ENCODE measurements at places on chromosomes 12 and 14.

GRCh38 chr14:90296641-90297040 lies 35.1 kb downstream of the NRDE2 start:
- DNase-seq: no peak

GRCh38 chr12:124525455-124525854 lies 42.0 kb downstream of the NCOR2 start:
- peak; percentile 56 for DNase-seq

- peak; percentile 22 for DNase-seq
Observed at GRCh38 chr14:59362513-59362912, 102.7 kb downstream of the GPR135 start.

- no peak for DNase-seq
Observed at GRCh38 chr14:96059519-96060135, 20.5 kb downstream of the C14orf132 start.

- DNase-seq: no peak
Observed at GRCh38 chr12:66050610-66051009, 79.9 kb downstream of the LLPH start.

- no peak for DNase-seq
Observed at GRCh38 chr12:47896022-47896421, 8.8 kb downstream of the VDR start.

DNA sequence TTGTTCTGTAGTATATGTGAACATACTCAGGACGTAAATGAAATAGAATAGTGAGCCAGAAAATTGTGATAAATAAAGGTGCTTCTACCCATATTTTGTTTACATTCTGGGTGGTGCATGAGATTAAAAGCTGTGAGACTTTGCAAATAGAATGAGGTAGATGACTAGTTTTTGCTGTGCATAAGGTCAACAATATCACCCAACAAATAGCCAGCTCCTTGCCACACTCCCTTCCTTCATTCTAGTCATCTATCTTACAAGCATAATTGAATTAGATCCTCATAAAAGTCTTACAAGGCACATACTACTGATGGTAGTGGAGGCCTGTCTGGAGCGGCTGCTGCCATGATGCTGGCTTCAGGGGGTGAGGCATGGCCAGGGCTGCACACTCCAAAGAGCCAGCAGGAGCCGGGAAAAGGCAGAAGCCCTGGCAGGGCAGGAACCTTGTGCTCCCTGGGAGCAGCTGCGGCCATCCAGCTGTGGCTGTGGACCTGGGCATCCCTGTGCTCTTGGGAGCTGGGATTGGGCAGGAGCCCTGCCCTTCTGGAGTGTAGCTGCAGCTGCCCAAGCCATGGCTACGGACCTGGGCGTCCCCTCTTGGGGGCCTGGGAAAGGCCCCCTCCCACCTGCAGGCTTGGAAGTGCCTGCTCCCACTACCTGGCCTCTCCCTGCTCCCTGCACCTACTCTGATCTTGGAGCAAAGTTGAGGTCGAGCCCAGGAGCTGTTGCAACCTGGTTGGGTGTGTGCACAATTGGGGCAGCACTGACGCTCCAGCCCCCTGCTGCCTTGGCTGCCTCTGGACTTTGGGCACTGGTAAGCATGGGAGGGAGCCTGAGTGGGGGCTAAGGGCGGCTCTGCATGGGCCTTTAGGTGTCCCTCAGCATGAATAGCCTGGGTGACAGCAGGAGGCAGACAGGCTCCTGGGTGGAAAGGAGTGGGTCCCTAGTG lies 112.8 kb downstream of the DACT1 start:
- DNase-seq: no peak

DNA sequence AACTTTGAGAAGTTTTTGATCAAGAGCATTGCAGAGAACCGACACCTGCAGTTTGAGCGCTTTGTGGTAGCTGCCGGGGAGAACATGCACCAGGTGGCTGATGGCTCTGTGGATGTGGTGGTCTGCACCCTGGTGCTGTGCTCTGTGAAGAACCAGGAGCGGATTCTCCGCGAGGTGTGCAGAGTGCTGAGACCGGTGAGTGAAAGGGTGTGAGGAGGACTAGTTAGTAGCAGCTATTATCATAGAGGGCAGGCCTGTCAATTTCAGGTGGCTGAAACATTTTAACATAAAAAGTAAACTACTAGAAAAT lies 27.0 kb upstream of the HIGD1C start:
- DNase-seq: no peak

- DNase-seq: peak; percentile 18
Observed at GRCh38 chr14:95701846-95702221, 12.1 kb downstream of the TCL1A start.

DNA sequence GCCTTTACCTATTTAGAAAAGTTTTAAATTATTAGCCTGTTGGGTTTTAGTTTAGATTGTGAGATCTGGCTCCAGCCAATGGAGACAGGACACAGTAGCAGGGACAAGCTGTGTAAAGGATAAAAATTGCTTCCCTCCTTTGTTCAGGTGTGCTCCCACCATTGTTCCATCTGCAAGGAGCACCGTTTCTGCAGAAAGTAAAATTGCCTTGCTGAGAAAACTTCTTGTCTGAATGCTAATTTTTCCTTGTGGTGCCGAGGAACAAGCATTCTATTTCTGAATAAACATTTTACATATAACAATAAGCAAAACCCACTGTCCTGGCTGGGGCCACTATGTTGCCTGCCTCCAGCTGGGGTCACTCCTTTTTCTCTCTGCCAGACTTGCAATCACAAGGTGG lies 72.7 kb upstream of the ZFP36L1 start:
- DNase-seq: no peak

DNA sequence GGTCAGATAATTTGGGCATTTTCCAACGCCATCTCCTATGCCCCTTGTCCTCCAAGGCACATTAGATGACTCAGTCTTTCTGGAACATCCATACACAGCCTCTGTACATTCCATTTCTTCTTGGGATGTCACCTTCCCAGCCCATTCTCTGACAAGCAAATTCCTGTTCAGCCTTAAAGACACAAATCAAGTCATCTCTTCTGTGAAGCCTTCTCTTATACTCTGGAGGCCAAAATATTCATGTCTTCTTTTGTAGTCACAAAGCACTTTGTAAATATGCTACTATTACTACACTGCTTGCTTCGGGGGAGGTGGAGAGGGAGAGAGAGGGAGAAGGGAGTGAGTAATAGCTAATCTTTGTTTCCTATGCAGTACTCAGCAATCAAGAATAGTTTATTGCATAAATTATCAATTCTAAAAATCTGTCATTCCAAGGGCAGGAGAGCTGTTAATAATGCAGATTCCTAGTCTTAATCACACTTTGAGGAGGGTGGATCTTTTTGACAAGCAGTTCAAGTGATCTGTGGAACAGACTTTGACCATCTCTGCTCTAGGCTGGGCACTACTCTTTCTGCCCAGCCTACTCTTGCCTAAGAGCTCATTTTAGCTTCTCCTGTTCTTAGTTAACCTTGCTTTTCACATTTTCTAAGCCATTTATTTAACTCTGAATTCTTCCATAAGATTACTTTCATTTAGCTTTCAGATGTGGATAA lies 27.9 kb downstream of the KCNMB4 start:
- peak; percentile 85 for DNase-seq

- no peak for DNase-seq
Observed at GRCh38 chr12:47247418-47247817, 167.7 kb upstream of the AMIGO2 start.

GRCh38 chr12:4119157-4119761 lies 154.3 kb upstream of the CCND2 start:
- no peak for DNase-seq

DNA sequence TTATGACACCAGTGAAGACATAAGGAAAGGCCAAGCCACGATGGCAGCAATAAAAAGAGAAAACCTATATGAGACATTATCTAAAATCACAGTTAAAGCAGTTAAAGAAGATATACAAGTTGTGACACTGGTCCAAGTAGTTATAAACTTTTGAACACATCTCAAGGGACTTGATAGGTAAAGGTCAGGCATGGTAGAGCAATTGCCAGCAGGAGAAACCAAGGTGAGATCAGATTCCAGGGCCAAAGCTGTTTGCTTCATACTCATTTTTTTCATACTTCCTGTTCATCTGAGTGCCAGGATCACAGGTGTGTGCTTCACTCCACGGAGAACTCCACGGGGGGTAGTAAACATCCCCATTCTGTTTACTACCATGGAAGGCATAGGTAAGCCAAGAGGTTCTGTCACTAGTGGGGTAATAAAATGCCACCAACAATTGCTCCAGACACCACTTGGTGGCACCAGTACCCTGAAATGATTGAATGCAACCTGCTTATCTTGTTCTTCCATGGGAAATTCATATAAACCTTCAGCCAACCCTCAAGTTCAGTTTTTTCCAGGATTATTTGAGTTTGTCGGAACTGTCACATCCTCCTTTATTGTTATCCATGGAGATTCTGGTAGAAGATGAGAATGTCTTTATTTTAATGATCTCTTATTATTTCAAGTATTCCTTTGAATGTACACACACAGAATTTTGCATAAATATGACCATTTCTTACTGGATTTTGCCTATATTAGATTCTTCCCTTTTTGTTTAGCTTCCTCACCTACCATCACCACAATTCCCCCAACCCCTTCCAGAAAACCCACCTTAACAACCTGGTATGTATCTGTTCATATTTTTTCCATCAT lies 59.2 kb upstream of the TSPAN8 start:
- peak; percentile 11 for DNase-seq

- no peak for DNase-seq
Observed at GRCh38 chr14:92207012-92207927, 85.5 kb downstream of the CPSF2 start.

DNA sequence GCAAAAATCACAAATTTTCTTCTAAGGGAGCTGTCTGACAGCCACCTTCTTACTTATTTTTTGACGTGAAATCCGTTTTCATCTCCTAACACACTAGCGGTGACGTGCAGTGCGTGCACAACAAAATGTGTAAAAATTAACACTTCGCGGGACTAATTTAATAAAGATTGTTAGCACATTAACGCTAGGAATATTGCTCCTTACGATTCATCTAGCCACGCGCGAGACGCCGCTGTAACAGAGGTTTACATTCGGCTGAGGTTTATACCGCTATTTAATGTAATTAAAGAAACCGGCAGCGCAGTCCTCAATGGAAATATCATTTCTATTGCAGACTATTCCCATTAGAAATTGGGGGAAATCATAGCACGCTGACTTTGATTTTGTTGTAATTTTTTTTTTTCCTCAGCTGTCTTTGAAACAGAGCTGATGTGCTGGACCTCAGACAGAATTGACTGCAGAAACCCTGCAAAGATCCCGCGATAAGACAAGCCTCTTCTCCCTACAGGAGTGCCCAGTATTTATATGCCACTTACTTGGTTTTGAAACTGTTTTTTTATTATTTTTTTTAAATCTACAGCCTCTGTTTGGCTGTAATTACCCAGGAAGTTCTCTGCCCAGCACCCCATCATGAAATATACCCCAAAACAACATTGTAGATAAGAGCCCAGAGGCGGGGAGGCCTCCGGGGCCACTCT lies 31.2 kb downstream of the BCL11B start:
- no peak for DNase-seq

DNA sequence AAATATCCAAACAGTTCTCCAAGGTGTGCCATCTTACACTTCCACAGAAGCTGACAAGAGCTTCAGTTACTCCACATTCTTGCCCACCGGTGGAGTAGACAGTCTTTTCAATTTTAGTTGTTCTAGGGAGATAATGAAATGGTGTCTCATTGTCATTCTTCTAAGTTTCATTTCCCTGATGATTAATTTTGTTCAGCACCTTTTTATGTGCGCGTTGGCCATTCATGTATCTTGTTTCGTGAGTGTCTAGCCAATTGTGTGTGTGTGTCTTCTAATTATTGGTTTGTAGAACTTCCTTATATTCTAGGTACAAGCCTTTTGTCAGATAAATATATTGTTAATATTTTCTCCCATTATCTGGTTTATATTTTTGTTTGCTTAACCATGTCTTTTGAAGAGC lies 63.1 kb downstream of the GLT1D1 start:
- DNase-seq: no peak

DNA sequence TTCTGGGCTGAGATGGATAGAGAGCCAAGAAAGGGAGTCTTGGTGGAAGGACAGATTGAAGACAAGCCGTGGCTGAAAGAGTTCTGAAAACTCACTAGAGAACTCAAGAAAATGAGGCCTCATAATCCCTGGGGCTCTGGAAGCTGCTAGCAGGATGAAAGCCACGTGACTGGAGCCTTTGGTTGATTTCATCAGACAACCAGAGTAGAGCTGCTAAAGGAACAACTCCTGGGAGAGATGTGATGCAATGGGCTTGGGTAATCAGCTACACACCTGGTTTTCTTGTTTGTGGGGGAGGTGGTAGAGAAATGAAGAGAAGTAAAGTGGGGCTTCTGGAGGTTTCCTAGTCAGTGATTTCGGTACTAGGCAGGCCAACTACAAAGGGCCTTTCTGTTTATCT lies 13.4 kb downstream of the CSRNP2 start:
- no peak for DNase-seq

GRCh38 chr12:114636723-114637480 lies 47.1 kb downstream of the TBX3 start:
- DNase-seq: peak; percentile 44

- peak; percentile 60 for DNase-seq
Observed at GRCh38 chr12:109804820-109805761, 28.1 kb downstream of the TRPV4 start.

GRCh38 chr14:94774344-94775090 lies 4.6 kb upstream of the GSC start:
- no peak for DNase-seq

GRCh38 chr14:64421166-64421565 lies 33.0 kb downstream of the MTHFD1 start:
- peak; percentile 88 for DNase-seq

DNA sequence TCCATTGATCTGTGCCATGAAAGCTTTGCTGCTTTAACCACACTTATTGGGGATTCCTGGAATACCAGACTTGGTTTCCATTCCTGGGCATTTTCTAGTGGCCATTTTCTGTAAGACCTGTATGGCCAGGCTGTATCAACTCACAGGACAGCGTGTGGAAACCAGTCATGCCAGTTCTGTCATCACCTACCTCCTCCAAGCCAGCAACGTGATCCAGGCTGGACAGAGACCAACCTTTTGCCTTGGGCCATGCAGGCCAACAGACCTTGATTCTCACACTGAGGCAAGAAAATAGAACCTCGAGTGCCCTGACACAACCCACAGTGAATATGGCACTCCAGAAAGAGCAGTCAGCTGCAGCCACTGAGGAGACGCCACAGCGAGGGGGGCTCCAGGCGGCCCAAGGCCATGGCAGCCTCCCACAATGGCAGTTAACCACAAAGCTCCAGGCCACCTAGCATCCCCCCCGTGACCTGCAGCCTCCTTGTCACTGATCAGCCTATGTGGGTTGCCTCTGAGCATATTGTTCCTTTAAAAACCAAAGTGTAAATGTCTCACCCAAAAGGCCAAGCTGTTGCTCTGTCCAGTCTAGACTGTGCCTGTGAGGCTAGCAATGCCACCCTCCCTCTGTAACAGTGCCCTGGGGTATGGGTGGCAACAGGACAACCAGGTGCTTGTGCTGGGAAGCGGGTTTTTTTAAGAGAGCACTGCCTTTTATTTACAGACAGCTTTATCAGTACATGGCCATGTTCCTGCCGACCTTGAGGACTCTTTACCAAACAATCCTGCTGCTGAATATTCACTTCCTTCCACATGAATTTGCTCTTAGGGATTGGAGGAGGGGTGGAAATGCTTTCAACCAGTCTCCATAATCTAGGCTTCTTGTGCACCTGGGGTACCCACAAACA lies 168.7 kb upstream of the HIF1A start:
- DNase-seq: no peak
